ENCODE measurements at places on chromosomes 7 and 10. TPM values are rescaled to one million over a fixed set of nuclear protein-coding genes. Genes with fewer than 3 reads are reported as not detected.

DNA sequence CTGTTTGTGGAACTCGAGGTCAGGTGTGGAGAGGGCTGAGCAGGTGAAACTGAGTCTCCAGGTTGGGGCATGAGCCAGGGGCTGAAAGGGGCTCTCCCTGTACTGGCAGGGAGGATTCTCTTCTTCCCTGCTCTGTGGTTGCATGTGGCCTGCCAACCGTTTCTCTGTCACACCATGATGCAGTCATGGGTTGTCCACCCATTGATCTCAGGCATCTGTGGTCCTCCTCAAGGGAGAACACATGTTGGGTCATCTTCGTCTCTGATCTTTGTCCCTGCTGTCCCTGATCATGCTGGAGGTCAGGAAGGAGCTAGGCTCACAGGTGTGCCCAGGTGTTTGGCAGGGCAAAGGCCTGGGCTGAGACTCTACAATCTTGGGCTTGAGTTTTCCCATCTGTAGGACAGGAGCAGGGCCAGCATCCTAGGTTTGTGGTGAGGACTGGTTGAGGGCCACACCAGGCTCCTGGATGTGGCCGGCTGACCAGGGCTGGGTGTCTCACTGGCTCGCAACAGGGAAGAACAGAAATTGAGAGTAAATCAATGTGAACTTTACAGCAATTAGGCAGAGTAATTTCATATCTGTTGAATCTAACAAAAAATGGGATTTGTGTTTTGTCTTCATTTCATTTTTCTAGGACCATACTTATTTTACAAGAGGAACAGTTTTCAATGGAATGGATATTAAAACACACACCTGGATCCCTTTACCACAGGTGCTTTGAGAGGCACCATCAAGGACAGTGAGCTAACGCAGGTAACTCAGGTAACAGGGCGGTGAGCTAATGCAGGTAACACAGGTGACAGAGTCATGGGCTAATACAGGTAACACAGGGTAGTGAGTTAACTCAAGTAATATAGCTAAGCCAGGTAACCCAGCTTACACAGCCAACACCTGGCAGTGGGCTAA, 58.5 kb upstream of the IGFBP3 start:
- DNase-seq, result no peak

DNA sequence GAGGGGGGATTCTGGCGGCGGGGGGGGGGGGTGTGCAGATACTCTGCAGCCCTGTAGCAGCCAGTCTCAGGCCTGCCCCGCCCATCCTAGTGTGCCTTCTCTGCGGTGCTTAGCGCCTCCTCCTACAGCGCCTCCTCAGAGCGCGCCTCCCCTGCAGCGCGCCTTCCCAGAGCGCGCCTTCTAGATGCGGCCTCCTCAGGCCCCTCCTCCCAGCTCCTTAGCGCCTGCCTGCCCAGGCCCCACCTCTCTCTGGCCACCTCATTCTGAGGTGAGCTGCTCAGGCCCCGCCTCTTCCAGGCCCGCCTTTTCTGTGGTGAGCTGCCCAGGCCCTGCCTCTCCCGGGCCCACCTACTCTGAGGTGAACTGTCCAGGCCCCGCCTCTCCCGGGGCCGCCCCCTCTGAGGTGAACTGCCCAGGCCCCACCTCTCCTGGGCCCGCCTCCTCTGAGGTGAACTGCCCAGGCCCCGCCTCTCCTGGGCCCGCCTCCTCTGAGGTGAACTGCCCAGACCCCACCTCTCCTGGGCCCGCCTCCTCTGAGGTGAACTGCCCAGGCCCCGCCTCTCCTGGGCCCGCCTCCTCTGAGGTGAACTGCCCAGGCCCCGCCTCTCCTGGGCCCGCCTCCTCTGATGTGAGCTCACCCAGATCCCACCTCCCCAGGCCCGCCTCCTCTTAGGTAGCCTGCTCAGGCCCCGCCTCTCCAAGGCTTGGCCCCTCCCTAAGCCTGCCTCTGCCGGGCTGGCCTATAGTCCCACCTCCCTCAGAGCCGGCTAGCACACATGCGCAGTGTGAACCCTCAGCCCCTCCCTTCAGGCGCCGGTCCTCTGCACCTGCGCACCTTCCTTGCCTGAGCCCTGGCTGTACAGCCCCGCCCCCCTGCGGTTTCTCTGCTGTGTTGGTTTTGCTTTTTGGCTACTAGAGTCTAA, 2.1 kb upstream of the SGCE start:
- DNase-seq, result peak; percentile 91

GRCh38 chr7:44980393-44981034, 1.7 kb upstream of the MYO1G start:
- DNase-seq, result no peak

DNA sequence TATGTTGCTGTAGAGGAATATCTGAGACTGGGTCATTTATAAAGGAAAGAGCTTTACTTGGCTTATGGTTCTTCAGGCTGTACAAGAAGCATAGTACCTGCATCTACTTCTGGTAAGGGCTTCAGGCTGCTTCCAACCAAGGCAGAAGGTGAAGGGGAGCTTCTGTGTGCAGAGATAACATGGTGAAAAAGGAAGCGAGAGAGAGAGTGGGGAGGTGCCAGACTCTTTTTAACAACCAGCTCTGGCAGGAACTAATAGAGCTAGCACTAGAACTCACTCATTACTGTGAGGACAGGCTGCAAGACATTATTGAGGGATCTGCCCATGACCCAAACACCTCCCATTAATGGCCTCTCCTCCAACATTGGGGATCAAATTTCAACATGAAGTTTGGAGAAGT, 94.5 kb downstream of the KIF20B start:
- no peak for DNase-seq

GRCh38 chr7:41573015-41573414, 129.9 kb downstream of the INHBA start:
- no peak for DNase-seq

GRCh38 chr10:48599830-48600134, 5.1 kb downstream of the ARHGAP22 start:
- DNase-seq, result no peak

- DNase-seq, result no peak
Observed at GRCh38 chr7:157267516-157267915, 69.3 kb upstream of the DNAJB6 start.

DNA sequence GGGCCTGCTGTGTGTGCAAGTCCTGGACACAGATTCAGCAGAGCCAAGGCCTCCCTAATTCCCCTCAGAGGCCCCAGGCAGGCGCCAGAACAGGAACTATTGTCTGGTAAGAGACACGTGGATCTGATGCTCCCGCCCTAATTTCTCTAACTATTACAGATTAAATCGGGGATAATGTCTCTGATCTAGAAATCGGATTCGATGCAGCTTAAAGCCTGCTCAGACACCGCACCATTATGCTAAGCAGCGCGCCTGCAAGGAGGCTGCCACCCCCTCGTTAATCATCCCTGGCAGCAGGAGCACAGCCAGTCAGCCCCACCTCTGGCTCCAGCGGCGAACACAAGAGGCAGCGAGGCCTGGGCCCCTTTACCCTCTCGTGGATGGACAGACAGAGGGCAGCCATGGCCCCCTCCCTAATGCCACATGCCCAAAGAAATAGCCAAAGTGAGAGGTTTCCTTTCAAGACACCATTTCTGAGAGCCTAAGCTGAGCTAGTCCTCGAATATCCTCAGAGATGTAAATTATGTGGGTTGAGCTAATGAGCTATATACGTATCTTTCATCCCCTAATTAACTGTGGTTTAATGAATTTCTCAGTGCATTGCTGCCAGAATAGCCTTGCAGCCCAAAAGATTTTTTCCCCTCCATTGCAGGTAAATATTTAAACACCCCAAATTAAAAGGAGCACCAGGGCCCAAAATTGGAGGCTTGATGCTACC, 122.1 kb downstream of the GRID1 start:
- DNase-seq, result no peak

DNA sequence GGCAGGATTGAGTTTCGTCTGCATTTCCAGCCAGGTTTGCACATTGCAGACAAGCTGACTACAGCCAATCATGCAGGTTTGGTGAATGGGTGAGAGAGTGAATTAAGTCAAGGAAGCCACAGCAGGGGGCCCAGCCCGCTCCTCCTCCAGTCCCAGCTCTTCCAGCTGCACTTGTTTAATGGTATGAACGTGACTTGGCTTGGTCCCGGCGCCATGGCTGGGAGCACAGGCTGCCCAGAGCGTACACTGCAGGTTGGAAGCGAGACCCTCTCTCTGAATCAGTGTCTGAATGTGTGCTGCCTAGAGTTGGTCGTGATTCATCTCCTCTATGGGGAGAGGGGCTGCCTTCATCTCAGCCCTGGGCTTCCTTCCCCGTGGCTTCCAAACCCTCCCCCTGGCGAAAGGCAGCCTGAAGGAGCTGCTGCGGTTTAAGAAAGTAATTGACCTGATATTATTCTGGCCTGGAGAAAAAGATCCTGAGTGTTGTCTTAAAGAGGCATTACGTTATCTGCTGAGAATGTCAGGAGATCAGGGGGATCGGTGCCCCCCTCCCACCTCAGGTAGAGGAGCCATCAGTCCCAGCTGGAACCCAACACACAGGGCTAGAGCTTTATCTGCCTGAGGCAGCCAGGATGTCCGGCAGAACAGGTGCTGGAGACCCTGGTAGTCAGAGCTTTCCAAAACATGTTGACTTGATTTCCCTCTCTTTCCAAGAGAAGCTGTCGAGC, 132.1 kb downstream of the COL26A1 start:
- DNase-seq, result no peak

- no peak for DNase-seq
Observed at GRCh38 chr7:54109501-54109900, 432.7 kb upstream of the VSTM2A start.

DNA sequence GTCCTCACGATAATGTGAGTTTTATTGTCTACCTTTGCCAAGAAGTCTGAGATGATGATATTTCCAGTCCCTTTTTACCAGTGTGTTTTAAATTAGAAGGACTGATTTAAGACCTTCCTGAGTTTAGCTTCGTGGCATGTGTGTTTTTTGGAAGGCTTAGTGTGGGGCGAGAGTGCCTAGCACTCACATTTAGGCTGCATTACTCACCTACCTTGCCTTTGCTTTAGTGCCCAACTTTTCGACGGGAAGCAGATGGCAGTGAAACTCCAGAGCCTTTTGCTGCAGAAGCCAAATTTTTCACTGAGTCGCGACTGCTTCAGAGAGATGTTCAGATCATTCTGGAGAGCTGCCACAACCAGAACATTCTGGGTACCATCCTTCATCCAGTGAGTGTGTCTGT, 50.9 kb downstream of the SND1 start:
- DNase-seq, result no peak

ZNF777 gene
- 6.9 TPM for polyA plus RNA-seq

SFTPA2 gene
- polyA plus RNA-seq, result not detected

NME8 gene
- polyA plus RNA-seq, result not detected

C10orf62 gene
- polyA plus RNA-seq, result 0.20 TPM

All from right cardiac atrium (tissue), 5 donors.